ENCODE measurements at places on chromosomes 6 and 20. TPM values are rescaled to one million over a fixed set of nuclear protein-coding genes. Genes with fewer than 3 reads are reported as not detected.

The TULP4 gene
- total RNA-seq: 96.4 TPM

The PTCHD4 gene
- total RNA-seq: 2.3 TPM

The ADAM33 gene
- total RNA-seq: 68.8 TPM

The PRIM2 gene
- 16.1 TPM for total RNA-seq

The NHLRC1 gene
- total RNA-seq: 2.2 TPM

The BEND6 gene
- 13.1 TPM for total RNA-seq

The BAG2 gene
- 7.4 TPM for total RNA-seq

The PPP1R11 gene
- 12.3 TPM for total RNA-seq

The CCN5 gene
- total RNA-seq: 8.8 TPM

The MRAP2 gene
- 0.47 TPM for total RNA-seq

The DSP gene
- 0.16 TPM for total RNA-seq

The ESR1 gene
- total RNA-seq: 0.77 TPM

The SALL4 gene
- under 0.01 TPM for total RNA-seq

The VNN1 gene
- total RNA-seq: not detected
